ENCODE measurements at places on chromosomes 1 and 21. TPM values are rescaled to one million over a fixed set of nuclear protein-coding genes. Genes with fewer than 3 reads are reported as not detected.

The RBM15 gene
- total RNA-seq = 28.5 TPM

GRCh38 chr1:155192346-155193274 lies 15.1 kb downstream of the THBS3 start:
- DNase-seq = no peak

GRCh38 chr1:218521414-218522169 lies 176.5 kb downstream of the TGFB2 start:
- DNase-seq = peak; percentile 21

DNA sequence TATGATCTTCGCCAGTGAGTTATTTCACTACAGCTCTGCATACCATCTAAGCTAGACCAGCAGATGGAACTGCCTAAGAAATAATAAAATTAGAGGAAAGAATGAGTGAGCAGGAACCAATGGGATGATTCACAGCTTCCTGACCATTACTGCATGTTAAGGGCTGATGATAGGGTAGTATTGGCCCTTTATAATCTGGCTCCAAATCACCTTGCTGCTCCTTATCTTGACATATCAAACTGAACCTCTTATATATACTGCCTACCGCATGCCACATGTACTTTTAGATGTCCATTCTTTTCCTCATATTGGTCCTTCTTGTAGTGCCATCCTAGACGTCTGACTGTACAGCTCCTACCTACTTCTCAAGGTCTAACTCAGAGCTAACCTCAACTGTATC lies 524.4 kb downstream of the DPYD start:
- no peak for DNase-seq

The FGGY gene
- 24.9 TPM for total RNA-seq

The YIPF1 gene
- total RNA-seq = 28.3 TPM

DNA sequence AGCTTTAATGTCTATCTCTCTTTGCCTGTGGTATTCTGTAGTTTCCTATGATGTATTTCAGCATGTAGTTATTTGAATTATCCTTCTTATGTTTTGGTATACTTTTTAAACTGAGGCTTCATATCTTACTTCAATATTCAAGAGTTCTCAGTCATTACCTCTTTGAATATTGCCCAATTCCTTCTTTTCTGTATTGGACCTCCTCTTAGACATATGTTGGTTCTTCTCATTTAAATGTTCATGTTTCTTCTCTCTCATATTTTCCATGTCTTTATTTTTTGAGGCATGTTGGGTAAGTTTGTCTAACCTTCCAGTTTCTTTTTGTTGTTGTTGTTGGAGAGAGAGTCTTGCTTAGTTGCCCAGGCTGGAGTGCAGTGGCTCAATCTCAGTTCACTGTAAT lies 140.6 kb downstream of the MRPS6 start:
- DNase-seq = no peak

GRCh38 chr1:18817795-18818435 lies 41.5 kb downstream of the TAS1R2 start:
- DNase-seq = no peak

DNA sequence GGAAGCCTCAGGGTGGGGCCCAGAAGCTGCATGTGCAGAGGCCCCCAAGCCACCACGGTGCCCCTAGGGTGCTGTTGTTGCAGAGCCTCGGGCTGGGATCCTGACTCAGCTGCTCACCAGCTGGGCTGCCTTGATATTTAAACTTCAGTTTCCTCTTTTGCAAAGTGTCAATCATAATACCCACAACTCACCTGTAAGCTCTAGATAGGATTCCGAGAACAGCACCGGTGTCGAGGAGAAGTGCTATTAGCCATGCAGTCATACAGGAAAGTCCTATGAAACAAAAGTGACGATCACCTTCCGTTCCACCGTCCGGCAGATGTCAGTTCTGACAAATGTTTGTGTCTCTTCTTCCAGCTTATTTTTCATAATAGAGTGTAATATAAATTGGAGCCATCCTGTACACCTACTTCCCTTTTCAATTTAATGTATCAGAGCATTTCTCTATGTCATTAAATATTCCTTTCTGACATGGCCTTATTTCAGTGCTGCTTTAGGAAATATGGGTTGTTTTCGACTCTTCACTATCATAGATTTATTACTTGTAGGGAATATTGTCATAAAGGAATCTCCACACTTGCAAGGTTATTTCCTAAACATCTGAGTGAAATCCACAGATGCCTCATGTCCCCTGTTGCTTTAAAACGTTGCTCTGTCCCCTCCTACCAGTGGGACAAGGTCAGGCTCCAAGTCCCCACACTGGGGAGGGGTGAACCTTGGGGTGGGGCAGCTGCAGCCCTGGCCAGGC lies 100.8 kb downstream of the SIK1 start:
- no peak for DNase-seq

Measured in gastrocnemius medialis (tissue), 4 donors.